ENCODE measurements at places on chromosomes 3 and 15.

- no peak for DNase-seq
Measured at GRCh38 chr3:42847731-42848130, 27.9 kb downstream of the CYP8B1 start.

GRCh38 chr3:8987645-8988383, 24.5 kb upstream of the RAD18 start:
- no peak for DNase-seq

DNA sequence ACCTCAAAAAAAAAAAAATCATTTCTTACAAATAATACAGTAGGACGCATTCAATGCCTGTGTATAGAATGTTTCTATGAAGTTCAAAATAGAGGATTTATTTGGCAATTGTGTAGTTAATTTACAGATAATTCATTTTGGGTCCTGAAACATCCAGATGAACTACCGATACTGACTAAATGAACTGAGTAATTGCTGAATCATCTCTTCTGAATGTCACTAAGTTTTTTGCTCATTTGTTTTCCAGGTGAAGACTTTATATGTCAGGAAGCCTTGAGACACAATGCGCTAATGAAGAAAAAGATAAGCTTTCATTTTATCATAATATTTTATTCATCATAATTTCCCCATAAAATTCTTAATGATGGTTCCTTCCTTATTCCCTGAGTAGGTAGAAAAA, 39.7 kb downstream of the PCOLCE2 start:
- DNase-seq = no peak

DNA sequence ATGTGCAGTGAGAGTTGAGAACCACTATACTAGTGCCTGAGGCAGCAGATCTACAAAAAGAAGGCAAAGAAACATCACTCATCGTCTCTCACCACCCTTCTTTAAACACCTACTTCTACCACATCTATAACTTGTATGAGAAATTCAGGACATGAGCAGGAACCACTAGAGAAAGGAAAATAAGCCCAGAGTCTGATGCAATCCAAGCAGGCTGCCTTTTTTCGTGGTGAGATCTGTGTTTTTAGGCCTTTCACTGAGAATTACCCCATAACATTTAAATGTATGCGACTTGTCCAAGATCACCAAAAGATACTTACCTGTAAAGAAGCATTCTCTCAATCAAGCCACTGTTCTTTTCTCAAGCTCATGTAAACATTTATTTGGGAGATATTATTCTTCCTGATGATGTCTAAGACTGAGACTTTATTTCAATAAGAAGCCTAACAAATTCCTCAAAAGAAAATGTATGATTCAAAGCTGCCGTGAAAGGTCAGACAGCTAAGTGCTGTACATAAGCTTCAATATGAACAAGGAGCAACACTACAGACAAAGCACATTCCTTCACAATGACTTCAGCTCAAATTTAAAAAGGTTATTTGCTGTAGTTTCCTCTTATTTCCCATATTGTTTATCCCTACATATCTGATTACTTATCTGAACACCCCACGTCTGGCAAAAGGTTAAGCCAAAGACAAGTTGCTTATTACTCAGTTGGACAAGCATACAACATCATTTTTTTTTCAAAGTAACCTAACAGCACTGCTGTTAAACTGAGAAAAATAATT, 16.5 kb downstream of the SPICE1 start:
- no peak for DNase-seq

- no peak for DNase-seq
Measured at GRCh38 chr3:51622413-51622812, 48.6 kb upstream of the TEX264 start.

- DNase-seq = no peak
Measured at GRCh38 chr15:95664450-95664849, 666.0 kb upstream of the NR2F2 start.

GRCh38 chr15:62552444-62552843, 387.4 kb upstream of the C2CD4B start:
- no peak for DNase-seq

DNA sequence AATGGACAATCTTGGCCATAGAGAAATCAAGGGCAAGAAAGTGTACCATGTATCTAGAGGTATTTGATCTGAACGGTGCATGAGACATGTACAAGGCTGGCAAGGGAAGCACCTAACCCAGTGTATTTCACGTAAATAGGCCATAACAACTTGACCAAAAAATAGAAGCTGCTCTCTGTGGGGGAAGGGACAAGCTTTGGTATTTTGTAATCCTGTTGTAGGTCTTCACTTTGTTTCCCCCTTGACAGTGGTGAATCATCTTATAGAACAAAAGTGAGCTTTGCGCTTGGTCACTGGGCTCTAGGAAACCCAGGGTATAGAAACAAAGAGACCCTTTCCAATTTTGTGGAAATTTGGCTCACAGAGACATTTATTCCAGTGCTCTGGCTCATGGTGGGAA, 21.0 kb downstream of the LARS2 start:
- DNase-seq = no peak

DNA sequence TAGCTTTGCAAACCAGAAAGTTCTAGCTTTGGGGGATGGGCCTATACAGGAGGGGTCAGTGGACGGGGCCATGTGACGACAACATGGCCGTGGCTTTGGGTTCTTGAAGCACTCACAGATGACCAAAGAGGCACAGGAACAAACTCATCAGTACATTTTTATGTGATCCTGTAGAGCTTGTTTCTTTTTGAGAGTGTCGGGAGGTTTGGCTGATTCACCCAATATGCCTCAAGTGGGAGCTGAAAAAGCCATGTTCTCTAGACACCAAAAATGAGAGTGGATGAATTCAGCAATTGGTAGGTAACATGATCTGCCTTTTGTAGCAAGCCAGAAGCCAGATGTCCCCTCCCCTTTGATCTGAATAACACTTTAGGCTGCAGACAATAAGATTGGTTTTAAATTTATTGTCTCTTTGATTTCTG, 30.1 kb downstream of the GREM1 start:
- no peak for DNase-seq

GRCh38 chr3:99852851-99853250, 35.2 kb downstream of the CMSS1 start:
- no peak for DNase-seq

DNA sequence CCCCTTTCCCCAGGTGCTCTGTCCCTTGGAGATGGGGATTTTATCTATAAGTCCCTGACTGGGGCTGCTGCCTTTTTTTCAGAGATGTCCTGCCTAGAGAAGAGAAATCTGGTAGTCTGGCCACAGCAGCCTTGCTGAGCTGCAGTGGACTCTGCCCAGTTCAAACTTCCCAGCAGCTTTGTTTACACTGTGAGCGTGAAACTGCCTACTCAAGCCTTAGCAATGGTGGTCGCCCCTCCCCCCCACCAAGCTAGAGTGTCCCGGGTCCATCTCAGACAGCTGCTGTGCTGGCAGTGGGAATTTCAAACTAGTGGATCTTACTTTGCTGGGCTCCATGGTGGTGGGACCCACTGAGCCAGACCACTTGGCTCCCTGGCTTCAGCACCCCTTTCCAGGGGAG, 38.9 kb downstream of the TMEM266 start:
- DNase-seq = no peak
